CD4-positive, alpha-beta T cell treated with Interferon alpha-2 for 1 hour (primary cell): ENCODE measurements at places on chromosomes 13 and 19.

- peak; percentile 42 for DNase-seq
Measured at GRCh38 chr13:29496241-29496712, 99.2 kb downstream of the SLC7A1 start.

DNA sequence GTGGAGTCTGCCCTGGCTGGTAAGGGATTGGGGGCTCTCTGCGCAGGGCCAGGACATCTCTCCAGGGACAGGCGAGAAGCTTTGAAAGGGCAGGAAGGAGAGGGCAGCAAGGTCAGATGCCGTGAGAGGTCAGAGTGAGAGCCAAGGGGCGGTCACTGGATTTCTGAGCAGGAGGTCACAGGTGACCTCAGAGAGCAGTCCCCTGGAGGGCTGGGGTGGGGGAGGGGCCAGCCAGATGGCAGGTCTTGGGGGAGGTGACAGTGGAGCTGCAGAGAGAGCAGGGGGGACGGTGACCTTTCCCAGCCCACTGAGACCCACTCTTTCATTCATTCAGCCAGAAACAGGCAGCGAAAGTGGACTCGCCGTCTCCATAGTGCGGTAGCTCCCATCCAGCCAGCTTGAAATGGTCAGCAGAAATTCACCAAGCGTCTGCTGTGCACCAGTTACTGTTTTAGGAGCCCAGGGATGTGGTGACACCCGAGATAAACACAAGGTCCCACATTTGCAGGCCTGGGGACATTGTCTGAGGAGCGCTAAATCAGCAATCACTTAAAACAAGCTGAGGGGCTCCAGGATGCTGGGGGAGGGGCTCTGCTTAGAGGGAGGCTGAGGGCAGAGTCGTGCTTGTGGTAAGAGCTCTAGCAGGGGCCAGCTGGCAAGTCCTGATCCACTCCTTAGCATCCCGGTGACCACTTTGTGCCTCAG is 10.2 kb downstream of the CARM1 start:
- DNase-seq, result no peak

- no peak for DNase-seq
Measured at GRCh38 chr13:35769812-35770211, 293.3 kb upstream of the MAB21L1 start.

GRCh38 chr13:100815476-100816046 is 141.0 kb upstream of the TMTC4 start:
- no peak for DNase-seq

GRCh38 chr19:28701491-28701890 is 511.5 kb downstream of the UQCRFS1 start:
- DNase-seq, result no peak

DNA sequence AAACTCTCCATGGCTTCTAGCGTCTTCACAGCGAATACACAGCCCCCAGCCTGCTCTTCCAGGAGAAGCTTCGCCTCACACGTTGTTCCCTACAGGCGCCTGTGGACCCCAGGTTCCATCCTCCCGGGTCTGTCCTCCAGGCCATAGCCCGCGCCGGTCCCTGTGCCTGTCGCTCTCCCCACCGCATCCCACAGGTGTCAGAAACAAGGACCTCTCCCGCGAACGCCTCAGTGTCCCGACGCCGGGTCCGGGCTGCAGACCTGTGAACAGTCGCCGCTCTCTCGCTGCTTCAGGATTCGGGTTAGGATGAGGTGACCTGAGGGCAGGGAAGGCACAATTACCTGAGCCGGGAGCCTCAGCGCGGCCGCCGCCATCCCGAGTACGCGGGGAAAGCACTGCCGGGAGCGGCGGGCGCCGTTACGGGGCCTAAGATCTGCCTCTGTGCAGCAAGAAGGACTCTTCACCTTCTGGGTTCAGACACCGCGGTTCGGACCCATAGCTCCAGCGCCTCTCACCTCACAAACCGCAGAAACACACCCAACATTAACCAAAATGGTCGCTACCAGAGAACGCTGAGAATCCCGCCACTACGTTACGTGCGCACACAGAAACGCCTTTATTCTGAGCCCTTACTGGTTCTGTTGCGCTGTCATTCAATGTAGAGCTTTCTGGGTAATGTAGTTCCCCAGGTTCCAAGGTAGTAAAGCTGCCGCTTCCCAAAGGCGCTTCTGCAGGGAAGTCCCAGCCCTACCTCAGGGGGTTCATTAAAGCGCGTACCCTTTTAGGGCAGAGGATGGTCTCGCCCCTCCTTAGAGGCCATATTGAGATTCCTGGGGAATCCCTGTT is at the start of gene ZNF418:
Gene ZNF418, minus strand, starts transcription at position 583 of the 846 bp plus-strand sequence. CDS start 1,580 bp downstream, outside the sequence.
- peak; percentile 70 for DNase-seq

DNA sequence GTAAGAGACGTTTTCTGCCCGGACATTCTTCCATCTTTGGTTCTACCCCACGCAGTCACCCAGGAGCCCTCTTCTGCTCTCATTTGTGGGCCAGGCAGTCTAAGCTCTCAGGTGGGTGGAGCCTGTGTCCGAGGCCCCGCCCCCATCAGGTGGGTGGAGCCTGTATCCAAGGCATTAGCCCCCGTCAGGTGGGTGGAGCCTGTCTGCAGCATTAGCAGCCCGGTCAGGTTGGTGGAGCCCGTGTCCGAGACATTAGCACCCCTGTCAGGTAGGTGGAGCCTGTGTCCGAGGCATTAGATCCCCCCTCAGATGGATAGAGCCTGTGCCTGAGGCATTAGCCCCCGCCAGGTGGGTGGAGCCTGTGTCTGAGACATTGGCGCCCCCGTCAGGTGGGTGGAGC is 45.5 kb upstream of the C13orf46 start:
- peak; percentile 58 for DNase-seq
